ENCODE measurements at places on chromosomes 16 and 17.

- H3K27ac ChIP-seq: no peak overlapping the region
- H3K36me3 ChIP-seq: no peaks in the 10 kb centered on the region
- no peak for DNase-seq
- no peaks in the 10 kb centered on the region for H3K27me3 ChIP-seq
- no peak overlapping the region for H3K4me3 ChIP-seq
Measured at GRCh38 chr17:59405944-59406705, 74.7 kb downstream of the YPEL2 start.

- no peaks in the 10 kb centered on the region for H3K36me3 ChIP-seq
- no peak overlapping the region for H3K27ac ChIP-seq
- no peaks in the 10 kb centered on the region for H3K4me1 ChIP-seq
Measured at GRCh38 chr17:17987901-17988300, 15.2 kb downstream of the DRC3 start.

- H3K27me3 ChIP-seq: no peaks in the 10 kb centered on the region
- DNase-seq: no peak
- no peak overlapping the region for H3K4me3 ChIP-seq
- H3K27ac ChIP-seq: no peak overlapping the region
- peaks cover 23% of the 10 kb centered on the region for H3K36me3 ChIP-seq
- no peaks in the 10 kb centered on the region for H3K4me1 ChIP-seq
Measured at GRCh38 chr17:81572563-81573168, 20.5 kb upstream of the FAAP100 start.

DNA sequence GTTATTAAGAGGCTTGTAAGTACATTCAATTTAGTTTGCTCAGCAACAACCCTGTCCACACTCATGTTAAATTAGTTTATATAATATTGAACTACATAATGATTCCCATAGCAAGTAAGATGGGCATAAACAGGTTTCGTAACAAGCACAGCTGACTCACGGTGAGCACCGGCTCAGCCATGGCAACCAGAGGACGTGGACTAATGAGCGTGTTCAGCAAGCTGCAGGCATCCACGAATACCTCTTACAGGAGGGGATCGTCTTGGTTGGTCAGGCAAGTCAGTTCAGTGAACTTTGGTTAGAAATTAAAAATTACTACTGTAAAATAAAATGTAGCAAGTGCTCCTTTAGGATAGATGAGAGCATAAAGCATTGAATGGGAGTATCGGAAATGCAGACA is 58.4 kb downstream of the ELAC2 start:
- H3K4me3 ChIP-seq: no peak overlapping the region
- no peaks in the 10 kb centered on the region for H3K27me3 ChIP-seq
- no peaks in the 10 kb centered on the region for H3K36me3 ChIP-seq
- no peak overlapping the region for H3K27ac ChIP-seq
- H3K4me1 ChIP-seq: no peaks in the 10 kb centered on the region

GRCh38 chr16:11687601-11688519 is 19.6 kb downstream of the SNN start:
- no peak overlapping the region for H3K4me3 ChIP-seq
- H3K36me3 ChIP-seq: peaks cover 5% of the 10 kb centered on the region
- H3K27me3 ChIP-seq: no peaks in the 10 kb centered on the region
- no peaks in the 10 kb centered on the region for H3K4me1 ChIP-seq
- DNase-seq: no peak

DNA sequence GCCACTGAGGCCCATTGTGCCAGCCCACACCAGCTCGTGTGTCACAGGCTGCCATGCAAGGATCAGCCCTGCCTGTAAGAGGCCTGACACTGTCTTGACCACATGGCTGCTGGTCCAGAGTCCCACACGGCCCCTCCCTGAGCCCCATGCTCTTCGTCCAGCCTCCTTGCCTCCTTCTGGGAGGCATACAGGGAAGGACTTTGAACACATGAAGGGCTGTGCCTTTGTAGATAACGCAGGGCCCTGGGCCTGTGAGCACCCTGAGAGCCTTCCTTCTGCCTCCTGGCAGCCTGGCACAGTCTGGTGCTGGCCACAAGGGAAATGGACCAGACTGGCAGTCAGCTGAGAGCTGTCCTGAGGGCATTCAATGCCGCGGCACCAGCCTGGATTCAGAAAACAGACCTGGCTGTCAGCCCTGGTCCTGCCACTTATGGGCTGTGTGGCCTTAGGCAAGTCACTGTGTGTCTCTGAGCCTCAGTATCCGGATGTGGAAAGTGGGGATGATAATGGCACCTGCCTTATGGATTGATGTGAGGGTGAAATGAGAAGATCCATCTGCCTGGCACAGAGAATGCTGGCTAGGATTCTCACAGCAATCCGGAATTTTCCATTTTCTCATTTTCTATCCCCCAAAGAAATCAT is 19.2 kb upstream of the SPNS2 start:
- H3K4me3 ChIP-seq: no peak overlapping the region
- DNase-seq: no peak
- H3K4me1 ChIP-seq: peaks cover 2% of the 10 kb centered on the region
- no peaks in the 10 kb centered on the region for H3K27me3 ChIP-seq

DNA sequence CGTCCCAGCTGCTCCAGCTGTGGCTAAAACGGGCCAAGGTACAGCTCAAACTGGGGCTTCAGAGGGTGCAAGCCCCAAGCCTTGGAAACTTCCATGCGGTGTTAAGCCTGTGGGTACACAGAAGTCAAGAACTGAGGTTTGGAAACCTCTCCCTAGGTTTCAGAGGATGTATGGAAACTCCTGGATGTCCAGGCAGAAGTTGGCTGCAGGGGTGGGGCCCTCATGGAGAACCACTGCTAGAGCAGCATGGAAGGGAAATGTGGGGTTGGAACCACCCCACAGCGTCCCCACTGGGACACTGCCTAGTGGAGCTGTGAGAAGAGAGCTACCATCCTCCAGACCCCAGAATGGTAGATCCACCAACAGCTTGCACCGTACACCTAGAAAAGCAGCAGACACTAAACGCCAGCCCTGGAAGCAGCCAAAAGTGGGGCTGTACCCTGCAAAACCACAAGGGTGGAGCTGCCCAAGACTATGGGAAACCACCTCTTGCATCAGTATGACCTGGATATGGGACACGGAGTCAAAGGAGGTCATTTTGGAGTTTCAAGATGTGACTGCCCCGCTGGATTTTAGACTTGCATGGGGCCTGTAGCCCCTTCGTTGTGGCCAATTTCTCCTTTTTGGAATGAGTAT is 2.2 kb downstream of the SDR42E1 start:
- H3K4me1 ChIP-seq: no peaks in the 10 kb centered on the region
- DNase-seq: no peak
- H3K27me3 ChIP-seq: no peaks in the 10 kb centered on the region

- no peak overlapping the region for H3K4me3 ChIP-seq
- no peaks in the 10 kb centered on the region for H3K36me3 ChIP-seq
- H3K4me1 ChIP-seq: no peaks in the 10 kb centered on the region
- H3K27me3 ChIP-seq: no peaks in the 10 kb centered on the region
- no peak overlapping the region for H3K27ac ChIP-seq
- no peak for DNase-seq
Measured at GRCh38 chr16:66490774-66491715, 58.9 kb downstream of the TK2 start.
